ENCODE measurements at places on chromosomes 12 and 14.

- DNase-seq, result no peak
Measured at GRCh38 chr14:58703161-58703506, 65.4 kb downstream of the DACT1 start.

- DNase-seq, result no peak
Measured at GRCh38 chr14:99612738-99613330, 8.8 kb upstream of the CCDC85C start.

DNA sequence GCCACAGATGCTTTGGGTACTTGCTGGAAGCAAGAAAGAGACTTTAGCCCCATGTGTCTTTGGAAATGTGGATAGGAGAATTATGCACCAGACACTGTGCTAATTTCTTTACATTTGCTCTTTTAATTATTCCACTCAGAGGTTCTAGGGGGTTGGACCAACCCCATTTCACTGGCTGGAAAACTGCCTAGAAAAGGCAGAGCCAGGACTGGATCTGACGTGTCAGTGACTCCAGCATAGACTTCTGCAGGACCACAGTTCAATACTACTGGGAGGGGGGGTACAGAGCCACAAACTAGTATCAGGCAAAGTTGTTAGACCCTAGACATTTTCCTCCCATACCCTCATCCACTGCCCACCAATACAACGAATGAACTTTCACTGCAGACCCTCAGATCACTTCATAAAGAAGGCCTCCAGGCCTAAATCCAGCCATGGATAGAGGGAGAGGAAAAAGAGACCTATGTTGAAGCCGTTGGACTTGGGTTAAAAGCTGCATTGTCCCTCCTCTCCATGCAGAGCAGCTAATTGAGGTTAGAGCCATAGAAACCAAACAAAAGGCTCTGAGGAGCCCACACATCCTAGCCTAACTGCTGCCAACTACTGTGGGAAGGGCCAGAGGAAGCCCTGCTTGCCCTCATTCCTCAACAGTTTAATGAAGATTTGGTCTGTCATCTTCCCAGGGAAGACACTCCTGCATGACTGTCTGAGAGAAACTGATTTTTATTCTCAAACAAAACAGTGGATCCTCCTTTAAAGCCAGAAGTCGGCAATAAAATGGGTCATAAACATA is 68.7 kb downstream of the STON2 start:
- DNase-seq, result no peak

DNA sequence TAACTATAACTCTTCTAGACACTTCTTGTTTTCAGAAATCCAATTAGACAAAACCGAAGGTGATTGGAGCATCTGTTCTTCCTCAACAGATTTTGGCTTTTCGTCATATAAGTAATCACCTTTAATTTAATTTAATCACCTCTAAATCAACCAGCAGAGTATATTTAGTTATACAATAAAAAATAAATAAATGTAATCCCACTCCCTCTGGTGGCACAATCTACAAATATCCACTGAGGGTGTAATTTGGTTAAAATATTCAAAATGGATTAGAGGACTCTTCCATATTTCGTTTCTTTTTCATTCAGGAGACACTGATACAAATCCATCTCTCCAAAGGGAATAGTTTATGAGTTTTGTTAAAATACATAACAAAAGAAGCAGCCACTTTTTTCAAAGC is 18.3 kb upstream of the SLC35F4 start:
- no peak for DNase-seq

DNA sequence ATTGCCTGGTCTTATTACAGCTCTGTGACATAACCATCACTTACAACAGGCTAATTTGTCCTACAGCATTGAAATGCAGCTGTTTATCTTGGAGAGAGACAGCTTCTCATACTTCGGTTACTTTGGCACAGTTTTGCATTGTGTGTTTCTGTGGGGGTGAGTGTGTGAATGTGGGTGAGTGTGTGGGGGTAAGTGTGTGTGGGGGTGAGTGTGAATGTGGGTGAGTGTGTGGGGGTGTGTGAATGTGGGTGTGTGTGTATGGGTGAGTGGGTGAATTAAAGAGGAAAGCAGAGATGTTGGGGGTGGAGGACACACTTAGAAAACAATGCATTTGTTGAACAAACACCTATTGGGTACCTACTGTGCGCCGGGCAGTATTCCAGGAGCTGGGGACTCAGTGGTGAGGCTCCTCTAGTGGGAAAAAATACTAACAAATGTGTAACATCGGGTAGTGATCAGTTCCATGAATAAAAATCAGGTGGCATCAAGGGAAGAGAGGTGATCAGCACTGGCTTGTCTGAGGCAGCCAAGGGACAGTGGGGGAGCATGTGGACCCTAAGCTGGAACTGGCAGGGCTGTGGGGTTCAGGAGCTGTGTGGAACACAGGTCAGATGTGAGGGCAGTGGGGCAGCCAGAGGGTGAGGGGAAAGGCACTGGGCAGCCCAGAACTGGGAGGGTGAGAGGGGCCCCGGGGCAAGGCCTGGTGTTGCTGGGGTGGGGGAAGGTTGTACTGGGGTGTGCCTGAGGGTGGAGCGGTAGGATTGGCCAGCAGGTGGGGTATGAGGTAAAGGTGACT is 44.1 kb upstream of the AMN start:
- no peak for DNase-seq

- no peak for DNase-seq
Measured at GRCh38 chr12:110869026-110869425, 22.2 kb downstream of the CCDC63 start.

DNA sequence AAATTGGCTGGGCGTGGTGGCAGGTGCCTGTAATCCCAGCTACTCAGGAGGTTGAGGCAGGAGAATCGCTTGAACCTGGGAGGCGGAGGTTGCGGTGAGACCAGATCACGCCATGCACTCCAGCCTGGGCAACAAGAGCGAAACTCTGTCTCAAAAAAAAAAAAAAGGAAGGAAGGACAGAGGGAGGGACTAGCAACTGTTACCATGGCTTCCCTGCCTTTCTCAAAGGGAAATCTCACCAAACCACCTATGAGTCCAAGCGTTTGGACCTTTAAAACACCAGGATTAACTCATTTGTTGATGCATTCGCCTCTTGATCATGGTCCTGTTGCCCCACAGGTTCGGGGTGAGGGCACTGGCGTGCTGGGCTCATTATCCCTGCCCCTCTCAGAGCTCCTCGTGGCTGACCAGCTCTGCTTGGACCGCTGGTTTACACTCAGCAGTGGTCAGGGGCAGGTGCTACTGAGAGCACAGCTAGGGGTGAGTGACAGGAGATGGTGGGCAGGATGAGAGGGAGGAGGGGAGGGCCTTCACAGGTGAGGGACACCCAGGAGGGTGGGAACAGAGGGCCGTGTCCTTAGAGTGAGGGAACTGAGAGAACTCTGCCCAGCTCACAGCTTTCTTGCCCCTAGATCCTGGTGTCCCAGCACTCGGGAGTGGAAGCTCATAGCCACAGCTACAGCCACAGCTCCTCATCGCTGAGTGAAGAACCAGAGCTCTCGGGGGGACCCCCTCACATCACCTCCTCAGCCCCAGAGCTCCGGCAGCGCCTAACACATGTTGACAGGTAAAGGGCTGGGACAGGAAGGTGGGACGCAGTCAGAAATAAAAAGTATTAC is 10.2 kb upstream of the MYL6B start:
- DNase-seq, result no peak

GRCh38 chr14:39372656-39373055 is 59.6 kb downstream of the FBXO33 start:
- no peak for DNase-seq

- no peak for DNase-seq
Measured at GRCh38 chr14:39762576-39763401, 330.6 kb upstream of the FBXO33 start.

Measured in stimulated activated CD4-positive, alpha-beta T cell treated with anti-CD3 and anti-CD28 coated beads, TNF-alpha, amount 100 ng/mL, for 24 hours (primary cell).